ENCODE measurements at places on chromosomes 5 and 9.
A peak's percentile ranks its signal among the peaks of the same experiment; 100 is the strongest.

DNA sequence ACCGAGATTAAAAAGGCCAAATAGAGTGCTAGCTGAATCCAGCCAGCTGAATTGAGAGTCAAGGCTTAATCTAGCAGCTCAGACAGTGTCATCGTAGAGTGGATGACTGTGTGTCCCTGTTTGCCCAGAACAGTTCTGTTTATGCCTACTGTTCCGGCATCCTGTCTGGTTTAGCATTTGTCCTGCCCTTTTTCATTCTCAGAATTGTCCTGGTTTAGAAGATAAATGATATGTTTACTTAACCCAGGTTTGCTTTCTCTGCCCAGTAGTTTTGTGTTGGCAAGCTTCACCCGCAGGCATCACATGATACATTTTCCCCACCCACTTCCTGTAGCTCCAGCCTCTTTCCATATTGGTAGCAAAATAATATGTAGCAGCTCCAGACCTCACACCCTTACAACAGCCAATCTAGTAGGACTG lies 41.3 kb upstream of the ZSWIM6 start:
- DNase-seq, result no peak

DNA sequence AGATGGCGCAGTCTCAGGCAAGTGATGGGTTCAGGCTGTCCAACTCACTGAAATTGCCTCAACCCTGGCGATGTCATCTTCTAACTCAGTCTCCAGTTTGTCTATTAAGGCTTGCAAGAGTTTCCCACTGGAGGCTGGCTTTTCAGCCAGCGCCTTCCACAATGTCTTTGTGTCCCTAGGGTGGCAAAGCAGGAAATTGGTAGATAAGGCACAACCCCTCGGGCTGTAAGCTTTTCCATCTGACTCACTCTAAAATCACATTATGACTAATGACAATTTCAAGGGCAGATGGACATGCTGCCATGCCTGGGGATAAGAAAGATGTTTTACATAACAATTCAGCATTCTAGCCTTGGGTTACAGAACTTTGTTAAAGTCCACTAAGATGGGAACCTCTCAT lies 61.9 kb downstream of the MROH2B start:
- DNase-seq, result no peak

GRCh38 chr5:137035480-137035878 lies 463.6 kb downstream of the SPOCK1 start:
- DNase-seq, result no peak

GRCh38 chr5:14859980-14860379 lies 11.6 kb downstream of the ANKH start:
- DNase-seq, result no peak

GRCh38 chr5:60763061-60763460 lies 63.1 kb upstream of the DEPDC1B start:
- DNase-seq, result no peak

- DNase-seq, result peak; percentile 19
These were observed 94.0 kb downstream of the ACTL7B start for GRCh38 chr9:108761655-108762347.

GRCh38 chr5:6115852-6116251 lies 262.5 kb downstream of the MED10 start:
- no peak for DNase-seq

GRCh38 chr5:170642776-170643436 lies 139.1 kb downstream of the KCNIP1 start:
- DNase-seq, result no peak

DNA sequence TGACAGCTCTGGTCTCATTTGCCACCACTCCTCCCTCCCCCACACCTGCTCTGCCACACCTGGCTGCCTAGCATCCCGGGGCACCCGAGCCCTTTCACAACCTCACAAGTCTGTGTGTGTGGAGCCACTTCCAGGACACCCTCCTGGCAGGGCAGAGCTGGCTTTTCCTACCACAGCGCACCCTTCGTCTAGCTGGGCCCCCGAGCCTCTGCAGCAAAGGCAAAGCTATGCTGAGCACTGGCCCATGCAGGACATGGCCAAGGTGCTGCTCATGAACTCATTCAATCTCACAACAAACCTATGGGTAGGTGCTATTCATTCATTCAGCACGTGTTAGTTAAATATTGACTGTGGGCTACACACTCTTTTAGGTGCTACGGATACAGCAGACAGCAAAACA lies 43.4 kb downstream of the DUSP1 start:
- DNase-seq, result no peak

DNA sequence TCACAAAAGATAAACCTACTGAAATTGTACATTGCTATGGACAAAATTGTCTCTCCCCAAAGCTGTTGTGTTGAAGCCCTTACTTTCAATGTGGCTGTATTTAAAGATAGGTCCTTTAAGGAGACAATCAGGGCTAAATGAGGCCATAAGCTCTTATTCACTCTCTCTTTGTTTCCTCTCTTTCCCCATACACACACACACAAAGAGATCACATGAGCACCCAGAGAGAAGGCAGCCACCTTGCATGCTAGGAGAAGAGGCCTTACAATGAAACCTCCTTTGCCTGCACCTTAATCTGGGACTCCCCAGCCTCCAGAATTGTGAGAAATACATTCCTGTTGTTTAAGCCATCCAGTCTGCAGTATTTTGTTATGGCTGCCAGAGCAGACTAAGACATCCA lies 1295.6 kb upstream of the CDH6 start:
- DNase-seq, result no peak

DNA sequence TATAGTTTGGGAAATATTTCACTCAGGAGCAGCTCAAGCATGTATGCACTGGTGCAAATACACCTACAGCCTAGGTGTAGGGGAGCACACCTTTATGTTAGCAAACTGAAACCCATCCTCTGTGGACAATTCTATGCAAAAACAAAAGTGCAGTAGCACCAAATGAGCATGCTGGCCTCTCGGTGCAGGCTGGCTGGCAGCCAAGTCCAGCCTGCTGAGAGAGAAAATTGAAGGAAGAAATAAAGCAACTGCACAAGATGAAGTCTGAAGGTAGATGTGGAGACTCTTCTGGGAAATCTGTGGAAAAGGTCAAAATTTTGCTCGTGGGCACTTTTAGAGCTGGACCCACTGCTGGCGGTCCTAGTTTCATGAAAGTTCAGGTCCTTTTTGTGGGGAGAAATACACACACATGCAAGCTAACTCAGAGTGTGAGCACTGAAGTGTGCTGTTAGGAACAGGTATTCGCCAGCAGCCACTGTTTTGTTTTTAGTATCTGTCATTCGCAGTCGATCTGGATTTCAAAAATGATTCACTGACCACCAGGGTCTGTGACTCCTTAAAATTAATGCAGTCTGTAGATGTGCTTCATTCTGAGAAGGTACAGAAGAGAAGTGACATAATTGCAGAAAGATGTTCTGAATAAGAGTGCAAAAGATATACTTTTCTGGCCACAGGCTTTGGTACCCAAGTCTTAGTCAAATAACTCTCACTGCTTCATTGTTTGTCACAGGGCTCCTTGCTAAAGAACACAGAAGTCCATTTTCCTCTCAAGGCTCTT lies 281.7 kb downstream of the PARP8 start:
- DNase-seq, result no peak

DNA sequence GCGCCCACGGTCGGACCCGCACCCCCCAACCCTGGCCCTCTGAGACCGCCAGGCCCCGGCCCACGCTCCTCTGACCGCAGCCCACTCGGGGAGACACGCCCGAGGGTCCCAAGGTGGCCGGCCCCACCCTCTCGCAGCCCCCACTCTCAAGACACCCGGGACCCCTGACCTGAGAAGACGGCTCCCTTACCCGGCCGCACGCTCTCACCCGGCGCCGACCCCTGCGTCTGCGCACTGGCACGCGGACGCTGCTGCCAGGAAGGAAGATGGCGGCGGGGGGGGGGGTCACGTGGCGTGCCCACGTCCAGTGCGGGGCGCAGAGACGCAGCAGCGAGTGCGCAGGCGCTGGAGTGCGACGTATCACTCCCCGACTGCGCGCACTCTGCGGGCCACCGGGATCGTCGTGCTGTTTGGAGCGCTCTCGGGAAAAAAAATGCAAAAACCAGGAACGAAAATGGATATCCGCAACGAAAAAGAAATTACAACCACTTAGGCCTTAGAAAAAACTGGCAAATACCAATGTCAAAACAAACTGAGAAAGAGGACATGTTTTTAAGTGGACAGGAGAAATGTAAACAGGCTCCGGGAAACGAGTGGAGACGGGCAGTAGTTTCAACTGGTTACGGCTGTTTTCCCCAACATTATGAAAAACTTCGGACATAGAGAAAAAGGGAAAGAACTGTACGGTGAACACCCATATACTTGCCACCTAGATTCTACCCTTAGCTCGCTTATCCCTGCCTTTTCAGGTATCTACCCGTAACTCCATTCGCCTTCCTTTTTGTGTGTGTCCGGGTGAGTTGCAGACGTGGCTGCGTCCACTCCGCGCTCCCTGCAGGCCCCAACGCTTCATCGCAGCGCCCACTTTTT lies at the start of gene MRPL36:
Gene MRPL36 (minus strand): TSS at position 236 of the 870 bp plus-strand sequence. CDS start 902 bp downstream, outside the sequence.
- peak; percentile 91 for DNase-seq

- no peak for DNase-seq
These were observed 12.2 kb upstream of the CLINT1 start for GRCh38 chr5:157870837-157871834.

- DNase-seq, result no peak
These were observed 9.1 kb downstream of the DIPK1B start for GRCh38 chr9:136721339-136722092.

- no peak for DNase-seq
These were observed 9.6 kb upstream of the CCDC171 start for GRCh38 chr9:15543047-15543813.

- no peak for DNase-seq
These were observed 217.3 kb upstream of the IL12B start for GRCh38 chr5:159547466-159548195.

- no peak for DNase-seq
These were observed 18.4 kb downstream of the TRIM32 start for GRCh38 chr9:116705531-116705930.

- peak; percentile 65 for DNase-seq
These were observed 13.6 kb upstream of the PHF19 start for GRCh38 chr9:120890320-120891244.

DNA sequence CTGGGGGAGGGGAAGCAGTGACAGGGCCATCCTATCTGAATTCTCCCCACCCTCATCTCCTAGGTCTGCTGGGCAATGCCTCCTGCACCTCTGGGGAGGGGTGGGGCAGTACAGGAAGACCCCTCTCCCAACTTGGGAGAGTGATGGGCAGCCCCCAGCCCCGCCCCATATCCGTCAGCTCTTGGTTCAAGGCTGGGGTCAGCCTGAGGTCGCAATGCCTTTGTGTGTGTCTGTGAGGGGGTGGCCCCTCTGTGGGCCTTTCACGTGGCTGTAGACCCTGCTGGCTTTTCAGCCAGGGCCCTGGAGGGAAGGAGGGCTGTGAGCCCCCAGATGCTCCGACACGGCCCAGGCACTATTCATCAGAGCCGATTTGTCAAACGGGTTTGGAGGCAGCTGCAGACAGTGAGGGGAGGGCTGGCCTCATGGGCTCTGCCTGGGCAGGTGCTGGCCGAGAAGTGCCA lies 49.5 kb upstream of the RNU6ATAC start:
- no peak for DNase-seq

- DNase-seq, result no peak
These were observed 54.4 kb upstream of the CCDC112 start for GRCh38 chr5:115350894-115351293.

GRCh38 chr9:77707383-77708063 lies 59.4 kb upstream of the GNA14 start:
- no peak for DNase-seq

DNA sequence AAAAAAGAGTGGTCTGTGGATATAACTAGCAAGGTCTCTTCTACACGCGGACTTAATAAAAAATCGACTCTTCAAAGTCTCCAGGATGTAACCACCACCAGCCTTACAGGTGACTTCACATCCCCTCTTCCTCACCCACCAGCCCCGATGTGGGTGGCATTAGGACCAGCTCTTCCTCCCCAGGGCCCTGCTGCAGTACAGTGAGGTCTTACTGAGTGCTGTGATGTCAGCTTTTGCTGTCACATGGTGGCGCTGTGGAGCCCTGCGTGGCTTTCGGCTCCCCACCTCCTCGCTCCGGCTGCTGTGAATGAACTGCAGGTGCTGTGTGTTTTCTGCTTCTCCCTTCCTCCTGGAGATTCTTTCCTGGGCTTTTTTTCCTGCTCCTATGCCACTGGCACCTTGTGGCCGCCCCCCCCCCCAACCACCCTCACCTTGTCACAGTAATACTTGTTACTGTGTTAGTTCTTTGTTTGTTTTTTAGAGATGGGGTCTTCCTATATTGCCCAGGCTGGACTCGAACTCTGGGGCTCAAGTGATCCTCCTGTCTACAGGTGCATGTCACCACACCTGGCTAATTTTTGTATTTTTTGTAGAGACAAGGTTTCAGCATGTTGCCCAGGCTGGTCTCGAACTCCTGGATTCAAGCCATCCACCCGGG lies 15.8 kb upstream of the RAPGEF1 start:
- DNase-seq, result peak; percentile 84

DNA sequence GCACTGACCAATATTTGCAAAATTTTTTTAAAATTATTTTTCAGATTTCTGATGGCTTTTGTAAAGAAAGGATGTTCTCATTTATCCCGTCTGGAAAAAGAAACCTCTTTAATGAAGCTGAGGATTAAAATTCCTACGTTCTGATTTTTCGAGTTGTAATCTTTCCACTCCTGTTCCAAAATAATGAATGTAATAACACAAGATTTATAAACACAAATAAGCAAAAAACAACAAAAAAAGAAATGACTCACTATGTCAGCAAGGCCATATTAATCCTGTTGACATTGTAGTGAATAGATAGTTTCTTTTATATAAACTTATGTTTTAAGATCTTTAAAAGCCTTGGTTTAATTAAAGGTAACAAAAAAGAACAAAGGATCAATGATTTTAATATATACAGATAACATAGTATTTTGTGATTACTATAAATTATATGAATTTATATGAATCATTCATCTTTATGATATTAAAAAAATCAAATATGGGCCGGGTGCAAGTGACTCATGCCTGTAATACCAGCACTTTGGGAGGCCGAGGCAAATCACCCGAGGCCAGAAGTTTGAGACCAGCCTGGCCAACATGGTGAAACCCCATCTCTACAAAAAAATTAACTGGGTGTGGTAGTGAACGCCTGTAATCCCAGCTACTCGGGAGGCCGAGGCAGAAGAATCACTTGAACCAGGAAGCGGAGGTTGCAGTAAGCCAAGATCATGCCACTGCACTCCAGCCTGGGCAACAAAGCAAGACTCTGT lies 336.6 kb upstream of the DAB2 start:
- no peak for DNase-seq

- DNase-seq, result no peak
These were observed 30.9 kb upstream of the ORM1 start for GRCh38 chr9:114291886-114292590.

DNA sequence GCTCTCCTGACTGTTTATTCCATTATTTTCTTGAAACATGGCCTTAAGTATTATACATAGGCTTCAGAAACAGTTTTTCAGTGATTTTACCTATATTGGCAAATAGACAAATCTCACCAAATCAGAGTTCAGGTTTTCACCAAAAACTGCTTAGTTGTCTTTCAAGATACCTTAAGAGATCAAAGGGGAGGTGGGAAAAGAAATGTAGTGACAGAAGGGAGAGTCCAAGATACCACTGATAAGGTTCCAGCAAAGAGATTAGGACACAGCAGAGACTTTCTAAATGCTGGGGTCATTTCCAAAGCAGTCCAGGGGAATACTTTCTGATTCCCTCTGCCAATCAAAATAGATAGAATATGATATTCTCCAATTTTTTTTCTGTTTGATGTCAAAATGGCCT lies 73.7 kb upstream of the IQGAP2 start:
- no peak for DNase-seq

GRCh38 chr5:142954455-142954854 lies 184.3 kb downstream of the ARHGAP26 start:
- DNase-seq, result no peak

GRCh38 chr5:84603568-84604185 lies 219.0 kb upstream of the EDIL3 start:
- no peak for DNase-seq

- DNase-seq, result no peak
These were observed 207.0 kb downstream of the MEF2C start for GRCh38 chr5:88675708-88676636.

- DNase-seq, result no peak
These were observed 6.0 kb upstream of the NEURL1B start for GRCh38 chr5:172635038-172635437.
